ENCODE measurements at places on chromosomes 2 and 18. TPM values are rescaled to one million over a fixed set of nuclear protein-coding genes. Genes with fewer than 3 reads are reported as not detected.

The CFC1 gene
- not detected for total RNA-seq

The PLEK gene
- total RNA-seq: not detected

DNA sequence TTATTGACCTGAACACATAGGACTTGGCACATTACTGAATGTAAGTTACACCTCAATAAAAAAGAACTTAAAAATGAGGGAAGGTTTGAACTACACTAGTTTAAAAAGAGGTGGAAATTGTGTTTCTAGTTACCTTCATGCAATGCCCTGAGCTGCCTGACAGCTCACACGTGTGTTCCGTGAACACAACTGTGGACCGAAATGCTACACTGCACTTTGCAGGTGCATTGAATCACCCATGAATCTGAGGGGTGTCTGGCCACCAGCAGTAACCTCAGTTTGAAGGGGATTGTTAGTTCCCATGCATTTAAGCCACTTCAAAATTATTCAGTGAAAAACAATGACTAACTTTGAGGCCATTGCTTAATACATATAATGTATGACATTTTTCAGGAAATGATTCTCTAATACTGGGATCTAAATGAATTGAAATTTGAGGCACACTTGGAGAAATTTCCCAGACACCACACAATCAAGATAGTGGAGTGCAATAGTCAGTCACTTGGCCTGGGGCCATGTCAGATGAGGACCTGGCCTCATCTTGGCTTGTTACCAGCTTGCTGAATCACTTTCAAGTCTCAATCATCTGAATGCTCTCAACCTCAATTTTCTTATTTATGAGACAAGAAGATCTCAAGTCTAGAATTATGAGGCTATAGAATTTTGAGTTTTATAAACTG lies 59.3 kb downstream of the MYL12B start:
- peaks cover 17% of the 10 kb centered on the region for H3K4me1 ChIP-seq
- no peak overlapping the region for H3K4me3 ChIP-seq
- H3K27ac ChIP-seq: no peak overlapping the region
- no peaks in the 10 kb centered on the region for H3K27me3 ChIP-seq
- H3K36me3 ChIP-seq: no peaks in the 10 kb centered on the region

The LRP2 gene
- total RNA-seq: 0.02 TPM

DNA sequence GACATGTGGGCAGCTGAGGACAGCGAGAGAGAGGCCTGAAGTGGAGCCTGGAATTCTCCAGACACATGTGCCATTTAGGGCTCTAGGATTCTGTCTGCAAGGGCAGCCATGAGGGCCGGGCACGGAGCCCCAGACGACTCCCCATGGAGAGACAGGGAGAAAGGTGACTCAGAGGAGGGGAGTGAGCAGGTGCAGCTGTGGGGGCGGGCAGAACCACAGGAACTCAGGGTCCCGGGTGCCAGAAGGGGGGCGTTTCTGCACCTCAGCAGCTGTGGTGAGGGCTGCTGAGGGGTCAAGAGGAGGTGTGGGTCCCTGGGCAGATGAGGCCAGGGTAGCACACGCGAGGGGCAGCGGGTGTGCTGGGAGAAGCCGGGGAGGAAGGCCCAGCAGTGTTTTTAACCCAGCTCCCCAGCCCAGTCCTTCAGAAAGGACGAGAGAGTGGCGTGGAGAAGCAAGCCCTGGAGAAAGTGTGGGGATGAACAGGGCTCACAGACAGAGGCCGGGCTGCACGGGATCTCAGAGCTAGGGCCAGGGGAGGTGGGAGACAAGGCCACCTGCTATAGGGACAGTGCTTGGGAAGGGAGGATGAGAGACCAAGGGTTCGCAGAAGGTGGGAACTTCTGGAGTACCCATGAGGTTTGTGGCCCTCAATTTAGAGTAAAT lies 7.6 kb downstream of the GPR17 start:
- no peak for DNase-seq
- peaks cover 4% of the 10 kb centered on the region for H3K4me1 ChIP-seq
- H3K27ac ChIP-seq: no peak overlapping the region

Data from MCF 10A (cell line).